ENCODE measurements at places on chromosomes 5 and 9.
A peak's percentile ranks its signal among the peaks of the same experiment; 100 is the strongest.

DNA sequence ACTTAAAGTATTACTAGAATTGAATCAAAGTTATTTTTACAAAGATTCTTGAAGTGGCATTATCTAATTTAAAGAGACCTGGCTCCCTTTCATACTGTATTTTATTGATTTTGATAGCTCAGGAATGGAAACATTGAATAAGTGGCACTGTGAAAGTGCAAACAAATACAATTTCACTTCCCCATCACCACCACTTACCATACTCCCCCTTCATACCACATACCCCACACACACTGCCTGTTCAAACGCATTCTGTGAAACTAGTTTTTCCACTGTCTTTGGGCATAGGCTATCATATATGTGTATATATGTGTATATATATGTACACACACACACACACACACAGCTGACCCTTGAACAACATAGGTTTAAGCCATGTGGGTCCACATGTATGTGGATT lies 62.1 kb upstream of the ATG10 start:
- DNase-seq, result no peak

- no peak for DNase-seq
Observed at GRCh38 chr5:69136293-69136692, 30.7 kb upstream of the CCNB1 start.

DNA sequence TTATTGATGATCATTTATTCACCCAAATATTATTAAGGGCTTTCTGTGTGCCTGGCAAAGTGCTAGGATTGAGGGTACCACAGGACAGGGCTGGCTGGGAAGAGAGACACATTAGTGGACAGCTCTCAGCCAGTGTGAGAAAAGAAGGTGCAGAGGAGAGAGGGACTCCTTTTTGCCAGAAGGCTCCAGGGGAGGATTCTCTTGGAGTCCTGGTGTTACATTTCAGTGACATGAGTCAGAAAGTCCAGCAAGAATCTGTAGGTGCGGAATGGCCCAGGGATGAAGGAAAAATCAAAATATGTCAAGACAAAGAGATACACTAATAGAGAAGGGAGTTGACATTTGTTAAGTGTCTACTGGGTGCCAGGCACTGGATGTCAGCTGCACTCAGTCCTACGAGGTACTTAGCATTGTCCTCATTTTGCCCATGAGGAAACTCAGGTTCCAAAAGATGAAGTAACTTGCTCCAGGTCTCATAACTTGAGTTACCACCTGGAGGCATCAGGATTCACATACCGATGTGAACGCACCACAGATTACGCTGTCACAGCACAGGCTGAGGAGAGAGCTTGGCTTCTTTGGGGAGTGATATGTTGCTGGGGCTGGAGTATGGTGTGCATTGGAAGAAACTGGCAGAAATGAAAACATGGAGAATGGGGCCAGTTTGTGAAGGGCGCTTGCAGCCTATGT lies 60.5 kb downstream of the RASGRF2 start:
- no peak for DNase-seq

- no peak for DNase-seq
Observed at GRCh38 chr5:4628645-4629385, 511.3 kb upstream of the ADAMTS16 start.

GRCh38 chr9:112127281-112127680 lies 47.8 kb downstream of the SUSD1 start:
- no peak for DNase-seq

GRCh38 chr5:57953792-57954191 lies 471.2 kb upstream of the ACTBL2 start:
- peak; percentile 41 for DNase-seq

GRCh38 chr5:39624268-39624886 lies 199.6 kb upstream of the DAB2 start:
- DNase-seq, result no peak
